ENCODE measurements at places on chromosomes 4 and X. TPM values are rescaled to one million over a fixed set of nuclear protein-coding genes. Genes with fewer than 3 reads are reported as not detected.

GRCh38 chr4:39792128-39792527 is 94.2 kb downstream of the UBE2K start:
- DNase-seq = no peak

GRCh38 chr4:184649971-184650855 is 675 bp downstream of the PRIMPOL start:
- DNase-seq = no peak

DNA sequence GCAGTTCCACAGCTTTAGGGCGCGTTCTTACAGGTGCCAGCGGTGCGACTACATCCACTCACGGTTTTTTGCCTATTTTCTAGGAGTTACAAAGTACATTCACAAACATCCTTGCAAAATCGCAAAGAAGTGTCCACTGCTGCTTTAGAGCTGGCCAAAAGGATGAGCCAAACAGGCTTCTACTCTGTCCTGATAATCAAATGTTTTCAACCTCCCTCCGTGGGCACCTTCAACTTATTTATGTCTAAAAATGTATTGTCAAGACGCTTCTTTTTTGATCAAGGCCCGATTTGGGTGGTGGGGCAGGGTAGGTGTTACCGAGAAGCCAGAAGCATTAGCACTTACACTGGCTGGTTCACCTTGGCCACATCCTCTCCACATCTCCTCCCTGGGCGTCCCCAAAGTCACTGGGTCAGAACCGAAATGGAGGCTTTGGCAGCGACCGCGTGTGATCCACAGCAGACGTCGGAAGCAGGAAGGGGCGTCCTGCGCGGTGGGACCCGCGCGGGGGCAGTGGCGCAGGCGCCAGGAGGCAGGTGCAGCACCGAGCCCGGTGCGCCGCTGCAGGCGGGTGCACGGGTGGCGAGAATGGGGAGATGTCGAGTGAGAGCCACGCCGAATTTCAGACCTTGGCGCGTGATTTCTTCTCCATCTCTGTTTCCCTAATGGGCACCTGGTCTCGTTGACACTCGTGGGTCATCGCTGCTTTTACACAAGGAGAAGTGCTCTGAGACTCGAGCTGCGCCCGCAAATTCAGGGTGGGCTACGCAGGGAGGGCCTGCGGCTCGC is 16.9 kb downstream of the NKX3-2 start:
- DNase-seq = peak; percentile 80

Gene PAGE4
- not detected for total RNA-seq

DNA sequence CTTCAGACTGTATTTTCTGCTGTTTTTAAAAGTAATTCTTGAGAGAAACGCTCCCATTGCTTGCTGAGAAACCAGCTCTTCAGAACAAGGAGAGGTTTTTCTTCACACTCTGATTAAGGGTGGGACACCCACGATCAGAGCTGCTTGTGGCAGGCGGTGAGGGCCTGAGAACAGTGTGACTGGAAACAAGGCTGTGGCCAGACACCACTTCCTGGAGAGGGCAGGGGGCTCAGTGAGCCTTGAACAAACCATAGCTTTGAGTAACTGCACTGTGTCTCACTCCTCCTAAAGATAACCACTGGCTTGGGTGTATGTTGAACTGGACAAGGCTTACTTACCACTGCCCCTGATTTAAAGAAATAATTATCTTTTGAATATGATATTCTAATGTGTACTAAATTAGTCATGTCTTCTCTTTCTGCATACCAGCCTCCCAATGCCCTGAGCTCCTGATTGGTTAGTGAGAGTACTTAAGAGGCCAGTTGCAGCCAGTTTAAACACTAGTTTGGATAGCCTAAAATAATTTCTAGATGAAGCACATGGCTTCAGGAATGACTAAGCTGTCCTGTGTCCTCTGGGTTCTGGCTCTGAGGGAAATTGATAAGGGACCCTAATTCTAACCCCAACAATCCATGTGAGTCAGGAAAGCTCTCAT is 3.7 kb upstream of the GPR82 start:
- no peak for DNase-seq

GRCh38 chr4:2795300-2795892 is 2.5 kb downstream of the SH3BP2 start:
- peak; percentile 11 for DNase-seq

GRCh38 chrX:87900320-87900908 is 382.8 kb downstream of the KLHL4 start:
- no peak for DNase-seq

DNA sequence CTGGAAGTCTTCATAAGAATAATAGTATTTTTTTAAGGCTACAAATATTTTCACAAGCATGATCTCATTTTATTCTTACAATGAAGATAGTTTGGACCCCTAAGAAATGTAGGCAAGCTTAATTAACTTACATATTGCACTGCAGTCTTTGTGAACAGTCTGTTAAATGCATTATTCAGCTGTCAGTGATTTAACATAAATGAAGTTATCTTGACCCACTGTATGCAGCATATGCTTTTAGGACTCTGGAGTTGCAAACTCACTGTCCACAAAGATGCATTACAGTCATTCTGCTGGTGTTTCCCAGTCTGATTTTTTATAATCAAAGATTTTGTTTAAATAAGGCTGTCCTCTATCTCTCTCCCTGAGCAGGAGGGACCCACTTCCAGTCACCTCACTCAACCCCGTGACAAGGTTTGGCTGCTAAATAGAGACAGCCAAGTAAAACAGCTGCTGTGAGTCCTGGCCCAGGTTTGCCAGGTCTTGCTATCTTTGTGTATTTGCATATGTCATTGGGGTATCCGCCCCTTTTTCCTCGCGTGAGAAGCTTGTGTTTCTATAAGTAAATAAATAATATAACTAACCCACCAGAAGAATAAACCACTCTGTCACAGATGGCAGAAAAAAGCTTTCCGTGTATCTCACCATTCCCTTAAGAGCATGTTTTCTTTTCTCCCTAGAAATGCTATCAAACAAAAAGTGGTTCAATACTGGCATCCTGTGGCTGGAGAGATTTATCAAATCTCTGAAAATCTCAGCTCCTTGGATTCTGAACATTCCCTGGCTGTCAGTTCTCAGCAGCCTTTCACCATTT is 67.0 kb downstream of the SLC7A11 start:
- no peak for DNase-seq

Gene RAB40AL
- total RNA-seq = 0.88 TPM

GRCh38 chrX:108091878-108092291 is 307 bp downstream of the ATG4A start:
- DNase-seq = no peak

Gene USP51
- 4.3 TPM for total RNA-seq

Gene XAGE1B
- total RNA-seq = not detected

DNA sequence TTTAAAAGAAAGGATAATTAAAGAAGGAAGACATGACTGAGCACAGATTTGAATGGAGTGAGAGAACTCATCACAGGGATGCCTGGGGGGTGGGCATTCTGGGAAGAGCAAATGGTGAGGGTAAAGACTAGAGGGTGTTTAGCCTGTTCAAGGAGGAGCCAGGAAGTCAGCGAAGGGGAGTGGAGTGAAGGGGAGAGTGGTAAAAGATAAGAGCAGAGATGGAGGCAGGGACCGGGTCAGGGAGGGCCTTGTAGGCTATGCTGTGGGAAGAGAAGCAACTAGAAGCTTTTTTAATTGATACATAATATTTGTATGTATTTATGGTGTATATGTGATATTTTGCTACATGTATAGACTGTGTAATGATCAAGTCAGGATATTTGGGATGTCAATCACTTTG is 2.2 kb upstream of the VGLL1 start:
- DNase-seq = no peak

DNA sequence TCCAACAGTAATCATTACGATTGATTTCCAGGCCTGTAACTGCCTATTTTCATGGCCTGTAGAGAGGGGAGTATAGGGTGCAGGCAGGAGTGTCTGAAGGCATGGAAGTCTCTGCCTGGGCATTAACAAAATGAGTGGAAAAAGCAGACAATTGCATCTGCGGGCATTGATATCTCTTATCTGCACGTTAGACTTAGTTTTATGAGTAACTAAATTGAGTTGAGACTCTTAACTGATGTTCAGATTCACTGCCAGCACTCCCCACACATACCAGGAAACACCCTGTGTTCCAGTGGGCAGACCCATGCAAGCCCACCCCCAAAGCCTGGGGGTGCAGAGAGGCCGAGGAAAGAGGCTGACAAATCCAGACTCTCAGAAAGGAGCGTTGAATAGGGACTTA is 33.3 kb downstream of the F11 start:
- no peak for DNase-seq

DNA sequence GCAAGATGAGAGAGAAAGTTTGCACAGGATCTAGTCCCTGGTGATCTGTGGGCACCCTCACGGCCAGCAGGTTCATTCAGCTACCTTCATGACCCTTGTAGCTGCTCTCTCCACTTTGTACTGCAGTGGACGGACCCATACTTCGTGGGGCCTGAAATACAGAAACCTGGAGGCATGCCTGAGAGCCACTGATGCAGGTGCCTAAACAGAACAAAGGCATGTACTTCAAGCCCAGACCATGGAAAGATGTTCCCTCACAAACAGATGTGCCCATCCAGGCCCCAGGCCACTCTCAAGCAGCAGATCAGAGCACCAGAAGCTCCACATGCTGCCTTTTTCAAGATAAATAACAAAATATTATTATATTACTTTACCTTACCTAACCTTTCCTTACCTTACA is 1629.0 kb downstream of the ARAP2 start:
- DNase-seq = no peak

DNA sequence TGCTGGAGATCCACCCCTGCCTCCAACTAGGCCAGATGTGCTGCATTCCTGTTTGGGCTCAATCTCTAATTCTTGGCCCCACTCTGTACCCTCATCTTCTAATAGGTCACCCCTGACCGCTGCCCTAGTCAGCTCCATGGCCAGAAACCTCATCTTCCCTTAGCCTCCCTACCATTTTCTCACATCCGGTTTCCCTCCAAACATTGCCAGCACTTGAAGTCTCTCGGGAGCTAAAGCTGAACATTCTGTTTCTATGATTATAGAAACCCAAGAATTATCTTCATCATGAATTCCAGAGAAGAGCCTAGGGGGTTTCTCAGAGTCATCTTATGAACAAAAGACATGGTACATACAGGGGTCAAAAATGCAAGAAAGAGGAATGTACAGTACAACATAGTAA is 179.7 kb downstream of the AMELX start:
- DNase-seq = no peak

- DNase-seq = peak; percentile 62
Measured at GRCh38 chr4:8583655-8584025, 3.4 kb downstream of the GPR78 start.

Gene GRPEL1
- total RNA-seq = 21.0 TPM

GRCh38 chr4:83112678-83113428 is 1.7 kb downstream of the PLAC8 start:
- DNase-seq = no peak

DNA sequence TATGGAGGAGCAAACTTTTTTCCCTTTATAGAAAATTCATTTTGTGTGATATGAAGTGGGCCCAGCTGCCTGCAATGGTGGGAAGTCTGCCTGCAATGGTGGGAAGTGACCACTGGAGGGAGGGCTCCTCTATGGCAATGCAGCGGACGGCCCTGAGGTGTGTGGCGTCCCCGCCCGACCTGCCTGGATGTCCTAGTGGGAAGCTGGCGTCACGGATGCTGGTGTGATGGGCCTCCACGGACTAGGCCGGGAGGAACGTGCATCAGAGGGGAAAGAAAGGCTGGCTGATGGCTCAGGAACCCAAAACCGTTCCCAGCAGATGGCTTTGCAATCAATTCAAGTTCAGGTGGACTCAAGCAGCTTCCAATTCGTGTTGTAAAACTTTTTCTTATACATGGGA is 177.9 kb downstream of the AFAP1 start:
- DNase-seq = no peak

DNA sequence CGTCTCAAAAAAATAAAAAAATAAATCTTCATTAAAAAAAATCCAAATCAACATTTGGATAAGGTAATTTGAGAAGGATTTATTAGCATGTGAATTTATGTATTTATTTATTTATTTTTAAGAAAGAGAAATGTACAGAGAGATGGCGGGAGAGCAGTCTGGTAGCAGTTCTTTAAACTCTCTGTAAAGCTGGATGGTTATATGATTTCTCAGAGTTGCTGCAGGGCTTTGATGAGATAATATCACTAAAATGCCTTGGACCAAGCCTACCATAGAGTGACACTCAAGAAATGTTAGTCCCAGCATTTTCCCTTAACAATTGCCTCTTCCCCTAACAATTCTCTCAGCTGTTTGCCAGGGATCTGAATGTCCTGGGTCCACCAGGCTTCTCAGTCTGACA is 103.4 kb upstream of the LNX1 start:
- DNase-seq = peak; percentile 55

DNA sequence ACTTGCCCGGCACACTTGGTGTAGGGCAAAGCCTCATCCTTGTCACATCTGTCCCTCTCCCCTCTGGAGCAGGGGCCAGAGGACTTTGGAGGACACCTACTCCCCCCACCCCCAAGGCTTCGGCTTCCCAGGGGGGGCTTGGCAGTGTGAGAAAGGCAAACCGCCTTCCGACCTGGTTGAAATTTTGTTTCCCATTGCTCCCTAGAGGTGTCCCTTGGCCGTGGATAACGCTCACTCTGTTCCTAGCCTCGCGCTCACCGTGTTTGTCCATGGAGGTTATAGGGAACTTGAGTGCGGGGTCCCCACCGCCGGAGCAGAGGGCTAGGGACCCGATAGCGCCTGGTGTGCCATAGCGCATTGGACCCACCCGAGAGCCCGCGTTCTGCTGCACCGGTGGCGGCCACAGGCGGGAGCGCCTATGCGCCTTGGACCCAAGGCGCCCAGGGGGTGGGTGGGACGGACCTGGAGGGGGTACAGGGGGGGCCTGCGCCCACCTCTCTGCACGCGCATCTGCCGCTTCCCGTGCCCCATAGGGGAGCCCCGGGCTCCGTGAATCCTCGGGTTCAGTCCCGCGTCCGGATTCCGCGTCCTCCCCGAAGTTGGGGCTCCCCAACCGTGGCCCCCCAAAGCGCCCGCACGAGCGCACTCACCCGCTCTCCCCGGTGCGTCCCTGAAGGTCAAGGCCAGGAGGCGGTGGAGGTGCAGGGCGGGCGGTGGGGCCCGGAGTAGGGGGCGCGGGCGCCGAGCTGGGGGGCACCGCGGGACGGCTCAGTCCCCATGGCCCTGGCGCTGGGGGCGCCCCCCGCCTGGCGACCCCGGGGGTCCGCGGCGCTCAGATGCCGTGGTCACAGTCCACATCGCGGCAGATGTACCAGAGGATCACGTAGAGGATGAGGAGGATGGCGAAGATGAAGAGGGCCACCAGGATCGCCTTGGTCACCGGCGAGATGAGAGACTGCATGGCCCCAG is 82.7 kb upstream of the DHRSX start:
- DNase-seq = peak; percentile 79

Gene MAGEB2
- not detected for total RNA-seq

- DNase-seq = peak; percentile 83
Measured at GRCh38 chr4:83651846-83652245, 115.9 kb downstream of the GPAT3 start.

- no peak for DNase-seq
Measured at GRCh38 chr4:113866611-113867010, 105.1 kb upstream of the CAMK2D start.

- no peak for DNase-seq
Measured at GRCh38 chr4:72663828-72664227, 94.8 kb upstream of the ADAMTS3 start.

Gene TBC1D14
- total RNA-seq = 39.4 TPM

GRCh38 chr4:8141935-8142334 is 16.7 kb downstream of the ABLIM2 start:
- no peak for DNase-seq

- DNase-seq = no peak
Measured at GRCh38 chrX:47296766-47297365, 64.1 kb downstream of the USP11 start.

Gene DHRSX
- 38.3 TPM for total RNA-seq
